T-cell (primary cell): ENCODE measurements at places on chromosomes 4 and X. TPM values are rescaled to one million over a fixed set of nuclear protein-coding genes. Genes with fewer than 3 reads are reported as not detected.

Gene PRKG2
- total RNA-seq, result 0.54 TPM

- no peak for DNase-seq
- H3K4me3 ChIP-seq, result no peak overlapping the region
- H3K27me3 ChIP-seq, result no peaks in the 10 kb centered on the region
- no peaks in the 10 kb centered on the region for H3K36me3 ChIP-seq
Measured at GRCh38 chr4:3452376-3452775, 10.6 kb downstream of the HGFAC start.

- no peaks in the 10 kb centered on the region for H3K27me3 ChIP-seq
- H3K4me3 ChIP-seq, result no peak overlapping the region
- no peak for DNase-seq
Measured at GRCh38 chrX:63284659-63285058, 66.5 kb downstream of the SPIN4 start.

Gene ETDA
- not detected for total RNA-seq

Gene TBC1D8B
- total RNA-seq, result 1.1 TPM

DNA sequence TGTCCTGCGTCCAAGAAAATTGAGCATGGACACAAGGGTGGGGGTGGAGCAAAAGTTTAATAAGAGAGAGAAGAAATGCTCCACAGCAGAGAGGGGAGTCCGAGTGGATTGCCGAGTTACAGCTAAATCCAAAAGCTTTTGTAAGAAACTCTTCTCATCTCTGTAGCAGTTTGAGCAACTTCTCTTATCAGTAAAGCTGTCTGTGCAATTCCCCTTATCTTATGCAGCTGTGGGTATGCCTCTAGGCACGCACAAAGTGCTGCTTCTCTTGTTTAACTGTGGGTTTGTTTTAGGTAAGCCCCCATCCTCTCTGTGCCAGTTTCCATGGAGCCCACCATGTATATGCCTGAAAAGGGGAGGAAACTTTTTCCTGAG, 44.8 kb downstream of the HMGB2 start:
- H3K4me3 ChIP-seq, result no peak overlapping the region
- no peak for DNase-seq
- H3K27ac ChIP-seq, result no peak overlapping the region
- H3K27me3 ChIP-seq, result no peaks in the 10 kb centered on the region
- H3K4me1 ChIP-seq, result no peaks in the 10 kb centered on the region
- H3K36me3 ChIP-seq, result no peaks in the 10 kb centered on the region

Gene MAP3K15
- 0.23 TPM for total RNA-seq

Gene DAPP1
- 13.3 TPM for total RNA-seq

DNA sequence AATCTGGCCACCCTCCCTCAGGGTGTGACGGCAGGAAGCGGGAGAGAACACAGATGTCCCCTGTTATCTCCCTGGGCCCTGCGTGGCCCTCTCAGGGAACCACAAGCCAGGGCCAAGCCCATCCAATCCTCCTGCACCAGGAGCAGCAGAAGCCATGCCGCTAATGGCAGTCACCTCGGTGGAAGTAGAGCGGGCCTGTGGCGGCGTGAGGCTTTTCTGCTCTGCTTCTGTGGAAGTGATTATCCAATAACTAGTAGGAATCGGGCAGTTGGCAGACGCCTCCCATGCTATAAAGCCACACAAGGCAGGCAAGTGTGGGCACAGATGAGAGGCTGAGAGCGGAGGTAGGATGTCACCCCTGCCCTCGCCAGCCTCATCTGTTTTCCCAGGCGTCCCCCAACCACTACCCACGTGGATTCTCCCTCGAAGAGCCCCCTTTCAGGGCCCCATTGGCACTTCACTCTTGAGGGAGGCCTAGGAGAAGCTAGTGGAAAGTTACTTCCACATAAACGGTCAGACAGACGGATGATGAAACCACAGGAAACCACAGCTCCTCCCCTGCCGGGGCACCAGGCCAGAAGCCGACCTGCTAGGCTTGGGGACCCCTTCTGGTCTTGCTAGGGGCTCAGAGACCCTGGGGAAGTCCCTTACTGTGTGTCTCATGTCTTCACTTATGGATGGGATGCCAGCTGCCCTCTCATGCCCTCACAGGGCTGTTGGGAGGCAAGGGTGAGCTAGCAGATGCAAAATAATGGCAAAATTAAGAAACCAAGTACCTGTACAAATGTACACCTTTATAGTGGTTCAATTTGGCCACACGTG, 18.8 kb upstream of the TMSB4X start:
- peaks cover 83% of the 10 kb centered on the region for H3K4me1 ChIP-seq
- H3K27ac ChIP-seq, result peak overlapping the region; percentile 94
- H3K4me3 ChIP-seq, result peak overlapping the region; percentile 43
- H3K36me3 ChIP-seq, result no peaks in the 10 kb centered on the region

Gene FAM114A1
- 0.35 TPM for total RNA-seq

Gene BTK
- 4.1 TPM for total RNA-seq

DNA sequence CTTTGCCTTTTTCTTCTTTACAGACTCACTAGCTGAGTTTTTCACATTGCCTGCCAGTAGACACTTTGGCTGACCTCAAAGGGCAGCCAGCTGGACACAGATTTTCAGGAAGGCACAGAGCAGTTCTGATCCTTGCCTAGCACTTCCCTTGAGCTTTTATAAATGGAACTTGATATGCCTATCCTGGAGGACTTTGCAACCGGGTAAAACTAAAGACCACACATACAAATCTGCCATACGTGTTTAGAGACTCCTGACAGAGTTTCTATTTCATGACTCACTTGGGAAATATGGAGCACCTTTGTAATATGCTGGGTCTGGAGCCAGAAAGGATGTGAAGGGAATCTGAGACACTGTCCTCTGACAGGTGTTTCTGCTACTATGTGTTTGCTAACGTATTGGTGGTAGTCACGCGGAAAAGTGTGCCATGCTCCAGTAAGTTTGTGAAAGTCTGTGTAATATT, 56.7 kb upstream of the RASSF6 start:
- no peaks in the 10 kb centered on the region for H3K4me1 ChIP-seq
- DNase-seq, result no peak
- H3K4me3 ChIP-seq, result no peak overlapping the region
- no peak overlapping the region for H3K27ac ChIP-seq

GRCh38 chr4:112245383-112245782, 13.8 kb downstream of the AP1AR start:
- no peaks in the 10 kb centered on the region for H3K27me3 ChIP-seq
- H3K4me1 ChIP-seq, result no peaks in the 10 kb centered on the region
- no peak for DNase-seq

- DNase-seq, result no peak
- no peak overlapping the region for H3K27ac ChIP-seq
- H3K4me3 ChIP-seq, result no peak overlapping the region
- H3K27me3 ChIP-seq, result no peaks in the 10 kb centered on the region
- no peaks in the 10 kb centered on the region for H3K4me1 ChIP-seq
Measured at GRCh38 chr4:1939664-1940509, 68.7 kb downstream of the NSD2 start.

DNA sequence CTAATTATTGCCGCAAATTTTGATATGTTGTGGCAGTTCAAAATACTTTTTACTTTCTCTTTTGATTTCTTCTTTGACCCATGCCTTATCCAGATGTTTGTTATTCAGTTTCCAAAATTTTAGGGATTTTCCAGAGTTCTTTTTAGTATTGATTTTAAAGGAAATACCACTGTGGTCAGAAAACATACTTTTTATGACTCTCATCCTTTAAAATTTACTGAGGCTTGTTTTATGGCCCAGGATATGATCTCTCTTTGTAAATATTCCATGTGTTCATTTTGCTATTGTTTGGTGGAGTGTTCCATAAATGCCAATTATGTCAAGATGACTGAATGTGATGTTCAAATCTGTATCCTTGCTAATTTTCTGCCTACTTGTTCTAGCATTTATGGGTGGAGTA, 272.3 kb upstream of the DIPK2B start:
- H3K36me3 ChIP-seq, result no peaks in the 10 kb centered on the region
- no peaks in the 10 kb centered on the region for H3K27me3 ChIP-seq
- H3K4me1 ChIP-seq, result no peaks in the 10 kb centered on the region

Gene ASB5
- total RNA-seq, result not detected

Gene ADH6
- total RNA-seq, result 0.16 TPM

GRCh38 chrX:150848914-150849365, 49.5 kb downstream of the CD99L2 start:
- no peak overlapping the region for H3K4me3 ChIP-seq
- DNase-seq, result no peak
- no peak overlapping the region for H3K27ac ChIP-seq
- H3K27me3 ChIP-seq, result no peaks in the 10 kb centered on the region

DNA sequence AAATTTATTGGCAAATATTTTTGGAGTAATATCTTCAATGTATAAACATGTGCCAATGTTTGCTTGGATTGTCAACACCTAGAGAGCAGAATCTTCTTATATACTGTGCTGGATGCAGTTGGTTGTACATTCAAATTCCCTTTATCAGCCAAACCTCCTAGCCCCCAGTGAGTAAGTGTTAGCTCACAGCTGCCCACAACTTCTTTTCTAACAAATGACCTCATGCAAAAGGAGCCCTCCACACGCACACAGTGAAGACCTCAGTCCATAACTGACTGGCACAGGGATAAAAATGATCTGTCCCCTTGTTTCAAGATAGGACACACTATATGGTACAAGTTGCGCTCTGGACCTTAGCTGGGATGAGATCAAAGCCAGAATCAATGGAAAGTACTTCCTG, 458.0 kb upstream of the NWD2 start:
- no peak overlapping the region for H3K4me3 ChIP-seq
- DNase-seq, result no peak
- H3K27ac ChIP-seq, result no peak overlapping the region
- no peaks in the 10 kb centered on the region for H3K27me3 ChIP-seq
- H3K4me1 ChIP-seq, result no peaks in the 10 kb centered on the region

- no peak overlapping the region for H3K27ac ChIP-seq
- DNase-seq, result no peak
- H3K4me3 ChIP-seq, result no peak overlapping the region
Measured at GRCh38 chr4:110878956-110879355, 256.1 kb upstream of the PITX2 start.

DNA sequence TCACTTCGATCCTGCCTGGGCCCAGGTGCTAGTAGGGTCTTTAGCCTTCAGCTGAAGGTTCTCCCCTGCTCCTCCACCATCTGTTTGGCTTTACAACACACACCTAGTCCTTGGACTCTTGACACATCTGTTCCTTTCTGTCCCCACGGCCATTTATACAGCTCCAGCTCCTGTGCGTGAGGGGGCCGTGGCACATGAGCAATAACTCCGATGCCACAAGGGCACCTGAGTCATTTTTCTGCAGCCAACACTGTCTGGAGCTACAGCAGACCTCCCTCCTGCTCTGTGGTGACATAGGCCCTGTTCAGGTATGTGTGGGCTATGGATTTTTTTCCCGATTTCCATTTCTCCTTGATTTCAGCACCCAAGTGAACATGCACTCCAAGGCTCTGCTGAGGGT, 44.7 kb upstream of the BCOR start:
- peaks cover 18% of the 10 kb centered on the region for H3K4me1 ChIP-seq
- no peaks in the 10 kb centered on the region for H3K36me3 ChIP-seq
- no peak overlapping the region for H3K27ac ChIP-seq
- H3K27me3 ChIP-seq, result peaks cover 10% of the 10 kb centered on the region
- H3K4me3 ChIP-seq, result no peak overlapping the region
- no peak for DNase-seq

- no peak for DNase-seq
- no peak overlapping the region for H3K27ac ChIP-seq
- no peaks in the 10 kb centered on the region for H3K27me3 ChIP-seq
- no peaks in the 10 kb centered on the region for H3K36me3 ChIP-seq
Measured at GRCh38 chrX:132001127-132001526, 22.0 kb upstream of the STK26 start.

DNA sequence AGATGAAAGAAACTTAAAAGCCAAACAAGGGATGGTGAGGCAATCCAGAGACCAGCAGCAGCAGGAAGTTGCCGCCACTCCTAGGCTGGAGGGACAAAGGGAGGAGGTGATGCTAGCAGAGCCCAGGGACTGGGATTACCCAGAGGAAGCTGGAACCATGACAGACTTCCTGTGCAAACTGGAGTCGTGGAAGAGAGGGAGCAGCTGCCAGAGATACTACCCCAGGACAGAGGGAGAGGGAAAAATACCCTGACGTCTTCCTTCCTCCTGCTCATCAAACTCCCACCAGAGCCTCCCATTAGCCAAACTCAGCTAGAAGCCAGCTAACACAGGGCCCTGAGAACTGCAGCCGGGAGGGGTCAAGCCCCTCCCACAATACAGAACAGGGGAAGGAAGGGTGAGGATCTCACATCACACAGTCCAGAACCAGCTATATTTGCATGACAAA, 101.2 kb upstream of the KLF3 start:
- DNase-seq, result no peak
- H3K4me3 ChIP-seq, result no peak overlapping the region
- H3K4me1 ChIP-seq, result no peaks in the 10 kb centered on the region
- no peaks in the 10 kb centered on the region for H3K27me3 ChIP-seq

Gene SCML2
- 0.85 TPM for total RNA-seq

DNA sequence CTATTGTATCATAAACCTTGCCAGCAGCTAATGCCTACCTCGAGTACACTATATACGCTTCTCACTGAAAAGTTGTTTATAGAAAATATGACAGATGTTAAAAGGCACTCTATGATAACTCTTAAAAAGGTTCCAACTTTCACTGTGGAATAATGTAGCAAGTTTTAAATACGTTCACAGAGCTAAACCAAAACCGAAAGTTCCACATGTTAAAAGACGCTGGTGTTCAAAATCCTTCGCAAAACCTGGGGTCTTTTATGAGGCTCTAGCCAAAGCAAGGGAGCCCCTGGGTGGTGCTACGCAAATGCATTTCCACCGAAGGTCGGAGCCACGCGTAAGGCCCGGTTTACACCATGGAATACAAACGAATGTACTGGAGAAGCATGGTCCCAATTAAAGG, 103.7 kb upstream of the TENM3 start:
- H3K4me1 ChIP-seq, result peaks cover 8% of the 10 kb centered on the region
- peaks cover 40% of the 10 kb centered on the region for H3K27me3 ChIP-seq
- no peak for DNase-seq
- H3K27ac ChIP-seq, result no peak overlapping the region
- no peak overlapping the region for H3K4me3 ChIP-seq

- no peak overlapping the region for H3K27ac ChIP-seq
- no peaks in the 10 kb centered on the region for H3K36me3 ChIP-seq
- H3K4me1 ChIP-seq, result no peaks in the 10 kb centered on the region
- H3K27me3 ChIP-seq, result no peaks in the 10 kb centered on the region
- H3K4me3 ChIP-seq, result no peak overlapping the region
- no peak for DNase-seq
Measured at GRCh38 chr4:161393602-161394001, 770.2 kb downstream of the FSTL5 start.

Gene PHKA1
- 0.67 TPM for total RNA-seq

Gene ADGRL3
- not detected for total RNA-seq

Gene SUPT20HL2
- total RNA-seq, result not detected

DNA sequence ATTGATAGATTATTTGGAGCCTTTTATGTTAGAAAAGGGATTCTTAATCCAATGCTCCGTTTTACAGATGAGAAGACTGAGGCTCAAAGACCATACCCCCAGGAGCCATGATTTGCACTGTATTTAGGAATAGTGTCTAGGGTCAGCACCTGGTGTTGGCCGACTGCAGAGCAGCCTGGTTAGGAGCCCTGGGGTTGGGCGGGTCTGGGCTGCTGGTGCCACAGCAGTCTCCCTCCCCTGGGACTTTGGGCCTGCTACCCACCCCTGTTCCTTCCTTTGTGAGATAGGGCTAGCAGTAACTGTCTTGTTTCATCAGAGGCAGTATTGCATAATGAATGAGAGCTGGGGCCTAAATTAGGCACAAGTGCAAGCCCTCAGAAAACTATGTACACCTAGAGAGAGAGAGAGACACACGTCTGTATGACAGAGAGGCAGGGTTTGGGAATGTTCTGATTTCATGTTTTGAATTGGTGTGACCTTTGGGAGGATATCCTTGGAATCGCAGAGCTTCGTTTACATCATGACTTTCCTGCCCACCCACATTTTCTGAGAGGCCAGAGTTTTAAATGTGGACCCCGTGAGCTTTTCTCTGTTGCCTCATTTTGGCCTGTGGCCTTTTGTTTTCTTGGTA, 111.7 kb downstream of the PTTG2 start:
- peaks cover 28% of the 10 kb centered on the region for H3K36me3 ChIP-seq
- H3K4me3 ChIP-seq, result no peak overlapping the region
- no peaks in the 10 kb centered on the region for H3K27me3 ChIP-seq
- DNase-seq, result no peak
